ENCODE measurements at places on chromosomes 12 and 14.

GRCh38 chr12:122062832-122063693, 15.5 kb upstream of the MLXIP start:
- no peak for DNase-seq

GRCh38 chr14:94292872-94293577, at the start of gene SERPINA10:
Gene SERPINA10, minus strand, starts transcription at chr14:94293268. Its CDS starts 2,675 bp downstream, at chr14:94290593.
- no peak for DNase-seq

DNA sequence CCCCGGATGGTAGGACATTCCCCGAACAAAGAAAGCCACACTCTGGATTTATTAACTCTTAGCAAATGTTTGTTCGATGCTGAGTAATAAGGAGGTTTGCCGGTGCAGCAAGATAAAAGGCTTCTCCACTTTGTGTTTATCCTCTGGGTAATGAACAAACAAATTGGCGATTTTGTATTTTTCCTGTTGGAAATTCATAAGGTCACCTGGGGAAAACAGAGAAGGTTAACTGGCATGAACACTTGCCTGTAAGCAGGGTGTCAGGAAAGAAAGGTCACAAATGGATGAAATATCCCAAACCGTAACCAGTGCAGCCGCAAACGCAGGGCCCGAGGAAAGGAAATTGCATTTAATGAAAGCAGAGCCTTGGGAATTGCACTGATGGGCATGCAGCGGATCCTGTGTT, 132.8 kb downstream of the RMST start:
- DNase-seq: no peak

DNA sequence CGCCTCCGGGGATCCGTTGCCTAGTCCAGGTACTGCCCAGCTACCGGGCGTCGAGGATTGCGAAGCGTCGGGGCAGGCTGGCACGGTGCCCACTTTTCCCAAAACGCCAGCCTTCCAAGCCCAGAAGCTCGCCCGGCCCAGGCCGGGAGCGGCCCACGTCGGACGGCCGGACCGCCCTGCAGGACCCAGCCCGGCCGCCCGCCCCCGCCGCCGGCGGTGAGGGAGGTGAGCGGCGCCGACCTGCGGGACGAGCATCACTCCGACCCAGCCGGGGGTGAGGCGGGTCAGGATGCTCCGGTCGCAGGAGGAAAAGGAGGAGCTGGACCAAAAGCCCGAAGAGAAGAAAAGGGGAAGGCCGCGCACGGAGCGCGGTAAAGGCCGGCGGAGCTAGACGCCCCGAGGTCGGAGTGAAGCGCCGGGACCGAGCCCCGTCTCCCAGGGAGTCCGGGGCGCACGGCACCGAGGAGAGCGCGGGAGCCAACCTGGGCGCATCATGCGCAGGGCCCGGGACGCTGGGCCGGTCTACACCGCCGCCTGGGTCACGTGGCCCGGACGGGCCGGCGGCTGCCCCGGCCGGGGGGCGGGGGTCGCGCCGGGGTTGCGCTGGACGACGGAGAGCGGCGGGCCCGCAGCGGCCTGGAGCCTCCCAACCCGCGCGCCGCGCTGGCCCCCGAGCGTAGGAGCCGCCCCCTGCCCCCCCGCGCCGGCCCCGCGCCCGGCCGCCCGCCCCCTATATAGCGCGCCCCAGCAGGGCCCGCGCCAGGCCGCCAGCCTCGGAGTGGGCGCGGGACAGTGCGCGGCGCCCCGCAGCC, at the start of gene AQP5:
Gene AQP5, plus strand, starts transcription at position 762 of the 812 bp plus-strand sequence. CDS start 146 bp downstream, outside the sequence.
- DNase-seq: no peak

DNA sequence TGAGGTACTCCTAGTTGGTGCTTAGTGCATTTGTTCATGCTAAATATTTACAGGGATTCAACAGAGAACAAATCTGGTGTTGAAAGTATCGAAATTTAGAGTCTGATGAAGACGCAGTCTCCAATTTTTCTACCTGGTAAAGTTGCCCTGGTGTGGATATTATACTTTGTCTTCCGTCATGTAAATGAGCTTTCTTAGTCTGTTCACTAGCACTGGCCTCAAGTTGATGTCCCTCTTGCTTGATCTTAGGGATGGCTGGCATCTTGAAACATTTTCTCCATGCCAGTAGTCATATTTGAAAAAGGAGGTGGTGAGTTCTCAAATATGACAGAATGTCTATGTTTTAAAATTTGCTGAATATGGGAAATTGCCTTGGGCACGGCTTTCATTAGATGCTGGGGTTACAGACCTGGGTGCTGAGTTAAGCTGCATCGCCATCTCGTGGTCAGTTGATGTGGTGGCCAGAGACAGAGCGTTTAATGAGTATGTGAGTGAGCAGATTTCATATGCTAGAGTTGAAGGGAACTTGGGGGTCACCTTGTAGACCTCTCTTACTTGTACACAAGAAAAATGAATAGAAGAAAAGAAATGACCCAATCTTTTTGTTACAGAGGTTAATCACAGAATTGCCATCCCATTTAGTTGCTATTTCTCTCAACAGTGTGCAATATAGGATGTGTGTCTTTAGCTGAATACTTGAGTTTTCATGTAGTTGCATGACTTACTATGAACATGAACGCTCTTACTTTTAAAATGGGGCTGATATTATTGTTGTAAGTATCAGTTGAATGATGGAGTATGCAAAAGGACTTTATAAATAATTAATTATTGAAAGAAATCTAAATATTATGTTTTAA, 172.8 kb upstream of the DCN start:
- peak; percentile 36 for DNase-seq

DNA sequence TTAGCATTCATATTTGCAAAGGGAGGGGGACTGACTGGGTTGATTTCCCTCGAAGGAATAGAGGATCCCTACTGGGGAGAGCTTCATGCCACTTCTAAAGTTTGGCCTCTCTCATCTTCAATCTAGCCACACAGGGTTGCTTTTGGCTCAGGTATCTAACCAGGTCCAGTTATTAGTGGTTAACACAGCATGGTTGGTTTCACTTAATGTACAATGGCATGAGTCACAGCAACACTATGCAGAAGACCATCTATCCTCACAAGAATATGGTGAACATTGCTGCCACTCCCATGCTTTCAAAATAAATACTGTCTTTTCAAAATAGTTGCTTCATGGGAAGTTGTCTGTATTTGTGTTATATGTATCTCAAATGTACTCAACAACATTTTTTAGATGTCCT, 6.6 kb upstream of the RAB3IP start:
- no peak for DNase-seq

- DNase-seq: no peak
These were observed 127.4 kb upstream of the ATF1 start for GRCh38 chr12:50636505-50636904.

DNA sequence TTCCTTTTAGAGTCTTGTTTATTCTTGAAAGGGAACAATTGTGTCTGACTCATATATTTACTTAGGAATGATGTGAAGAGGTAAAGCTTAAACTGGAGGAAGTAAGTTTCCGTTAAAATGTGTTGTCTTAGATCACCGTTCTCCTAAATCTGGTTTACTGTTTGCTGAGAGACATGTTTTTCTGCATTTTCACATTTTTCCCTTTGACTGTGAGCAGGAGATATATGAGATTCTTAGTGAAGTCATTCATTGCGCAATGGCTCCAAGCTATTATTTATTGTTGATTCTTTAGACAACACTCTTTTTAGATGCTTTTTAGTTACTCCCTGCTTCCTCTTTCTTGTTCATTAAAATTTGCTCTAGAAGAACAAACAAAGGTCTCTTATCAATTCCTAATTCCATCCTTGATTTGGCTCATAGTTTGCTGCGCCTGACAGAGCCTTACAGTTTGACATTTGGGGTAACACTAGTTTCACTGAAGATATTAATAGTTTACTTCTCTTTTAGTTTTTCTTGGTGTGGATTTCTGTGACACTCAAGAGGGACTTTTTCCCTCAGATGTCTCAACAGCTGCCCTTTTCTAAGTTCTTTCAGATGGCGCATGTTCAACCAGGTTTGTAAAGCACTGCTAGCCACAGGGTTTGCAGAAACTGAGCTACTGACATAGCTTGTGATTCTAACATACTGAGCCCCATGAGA, 11.4 kb downstream of the CLECL1 start:
- no peak for DNase-seq

GRCh38 chr12:24840046-24840800, 108.7 kb downstream of the BCAT1 start:
- DNase-seq: no peak

GRCh38 chr12:496736-497135, 37.0 kb downstream of the B4GALNT3 start:
- DNase-seq: no peak

DNA sequence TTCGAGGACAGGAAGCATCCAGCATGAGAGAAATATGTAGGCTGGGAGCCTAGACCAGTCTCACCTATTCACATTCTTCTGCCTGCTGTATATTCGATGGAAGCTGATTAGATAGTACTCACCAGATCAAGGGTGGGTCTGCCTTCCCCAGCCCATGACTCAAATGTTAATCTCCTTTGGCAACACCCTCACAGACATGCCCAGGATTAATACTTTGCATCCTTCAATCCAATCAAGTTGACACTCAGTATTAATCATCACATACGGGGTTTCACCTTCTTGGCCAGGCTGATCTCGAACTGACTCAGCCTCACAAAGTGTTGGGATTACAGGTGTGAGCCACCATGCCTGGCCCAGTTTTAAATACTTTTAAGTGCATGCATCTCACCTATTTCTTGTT, 30.5 kb upstream of the SLC10A1 start:
- no peak for DNase-seq

DNA sequence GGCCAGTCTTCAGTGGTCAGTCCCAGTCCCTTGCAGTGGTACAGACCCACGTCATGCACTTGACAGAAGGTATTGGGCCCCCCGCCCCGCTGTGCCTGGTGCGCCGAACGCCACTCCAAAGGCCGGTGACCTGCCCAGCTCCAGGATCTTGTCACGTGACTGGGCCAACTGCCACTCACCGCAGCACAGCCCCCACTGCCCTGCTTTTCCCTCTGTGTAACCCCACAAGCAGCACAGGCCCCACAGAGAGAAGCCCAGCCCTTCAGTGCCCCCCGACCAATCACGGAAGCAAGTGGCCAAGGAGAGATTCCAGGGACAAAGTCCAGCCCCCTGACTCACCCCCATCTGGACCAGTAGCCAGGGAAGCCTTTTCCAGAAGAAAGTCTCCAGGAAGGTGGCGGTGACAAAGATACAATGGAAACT, 498 bp downstream of the GPR132 start:
- no peak for DNase-seq

DNA sequence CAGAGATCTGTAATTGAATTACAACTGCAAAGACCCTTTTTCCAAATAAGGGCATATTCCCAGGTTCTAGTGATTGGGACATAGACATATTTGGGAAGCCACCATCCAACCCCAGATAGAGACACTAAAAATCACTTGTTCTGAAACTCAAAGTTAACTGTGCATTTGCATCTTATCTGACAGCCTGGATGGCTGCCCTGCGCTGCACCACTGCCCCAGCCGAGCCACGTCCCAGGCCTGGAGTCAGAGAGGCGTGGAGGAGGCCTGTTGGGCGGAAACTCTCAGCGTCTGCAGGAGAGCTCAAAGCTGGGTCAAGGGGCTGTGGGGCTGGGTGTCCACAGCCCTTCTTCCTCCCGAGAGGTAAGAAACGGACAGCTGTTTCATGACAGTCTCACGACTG, 124.4 kb downstream of the RIMBP2 start:
- DNase-seq: no peak

DNA sequence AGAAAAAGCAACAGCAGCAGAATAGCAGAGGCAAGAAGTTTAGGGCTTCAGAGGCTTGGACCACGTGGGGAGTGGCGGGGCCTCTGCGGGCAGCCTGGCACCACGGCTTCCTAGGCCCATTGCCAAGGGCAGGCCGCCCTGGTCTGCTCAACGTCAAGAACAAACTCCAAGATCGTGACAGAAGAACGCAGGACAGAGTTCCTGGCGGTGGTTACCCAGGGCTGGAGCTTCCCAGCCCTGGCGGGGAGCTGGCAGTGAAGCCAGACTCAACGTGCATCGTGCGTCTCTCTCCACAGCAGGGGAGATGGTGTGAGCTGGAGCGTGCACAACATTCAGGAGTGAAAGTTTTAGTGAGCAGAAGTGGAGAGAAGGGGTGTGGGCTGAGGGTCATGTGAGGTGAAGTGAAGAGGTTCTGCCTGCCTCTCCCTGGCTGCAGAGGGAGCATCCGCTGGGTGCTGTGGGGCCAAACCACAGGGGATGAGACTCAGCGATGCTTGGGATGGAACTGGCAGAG, 13.9 kb upstream of the CACNA2D4 start:
- DNase-seq: no peak

DNA sequence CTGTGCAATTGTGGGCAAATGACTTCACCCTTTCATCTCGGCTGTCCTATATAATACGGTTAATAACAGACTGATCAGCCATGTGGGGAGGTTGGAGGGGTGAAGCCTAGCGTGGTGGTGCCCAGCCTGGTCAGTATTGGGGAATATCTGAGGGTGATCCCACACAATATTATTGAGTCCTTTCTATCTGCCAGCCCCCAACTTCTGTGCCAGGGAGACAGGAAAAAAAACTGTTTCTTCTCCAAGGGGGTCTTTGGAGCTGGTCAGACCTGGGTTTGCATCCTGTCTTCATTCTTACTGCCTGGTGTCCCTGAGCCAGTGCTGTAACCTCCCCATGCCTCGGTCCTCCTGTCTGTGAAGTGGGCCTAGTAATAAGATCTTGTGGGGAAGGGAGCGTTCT, 6.5 kb downstream of the CYP46A1 start:
- DNase-seq: no peak

- no peak for DNase-seq
These were observed 472.6 kb upstream of the ATP2B1 start for GRCh38 chr12:90181216-90181615.

DNA sequence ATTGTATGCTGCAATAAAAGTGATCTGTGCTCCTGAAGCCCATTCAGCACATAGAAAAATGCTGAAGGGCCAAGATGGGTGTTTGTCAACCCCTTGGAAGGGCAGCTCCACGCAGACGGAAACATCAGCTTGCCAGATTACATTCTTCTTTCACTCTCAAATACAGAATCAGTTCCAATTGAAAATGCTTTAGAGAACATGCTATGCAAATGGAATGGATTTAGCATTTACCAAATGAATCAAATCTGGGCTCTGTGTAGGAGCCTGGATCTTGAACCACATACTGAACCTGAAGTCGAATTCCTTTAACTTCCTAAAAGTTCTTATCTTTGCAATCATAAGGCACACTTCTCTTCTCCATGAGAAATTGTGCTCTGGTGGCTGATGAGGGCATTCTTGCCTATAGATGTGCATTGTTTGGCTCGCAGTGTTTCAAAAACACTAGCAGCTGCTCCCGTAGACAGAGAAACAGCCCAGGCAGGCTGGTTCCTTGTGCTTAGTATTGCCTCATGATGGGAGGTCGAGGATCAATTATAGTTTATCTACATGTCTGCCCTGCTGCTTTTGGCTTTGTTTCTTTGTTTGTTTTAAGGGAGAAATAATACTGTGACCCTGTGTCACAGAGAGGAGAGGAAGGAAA, 489.8 kb upstream of the FLRT2 start:
- no peak for DNase-seq

Measured in erythroblast (primary cell).